ENCODE measurements at places on chromosomes 6 and 20. TPM values are rescaled to one million over a fixed set of nuclear protein-coding genes. Genes with fewer than 3 reads are reported as not detected.

- no peak for DNase-seq
Observed at GRCh38 chr6:138297761-138298298, 79.5 kb upstream of the PBOV1 start.

GRCh38 chr20:42218621-42219374, 600.6 kb upstream of the CHD6 start:
- no peak for DNase-seq

TRIM39 gene
- total RNA-seq: 10.0 TPM

DNA sequence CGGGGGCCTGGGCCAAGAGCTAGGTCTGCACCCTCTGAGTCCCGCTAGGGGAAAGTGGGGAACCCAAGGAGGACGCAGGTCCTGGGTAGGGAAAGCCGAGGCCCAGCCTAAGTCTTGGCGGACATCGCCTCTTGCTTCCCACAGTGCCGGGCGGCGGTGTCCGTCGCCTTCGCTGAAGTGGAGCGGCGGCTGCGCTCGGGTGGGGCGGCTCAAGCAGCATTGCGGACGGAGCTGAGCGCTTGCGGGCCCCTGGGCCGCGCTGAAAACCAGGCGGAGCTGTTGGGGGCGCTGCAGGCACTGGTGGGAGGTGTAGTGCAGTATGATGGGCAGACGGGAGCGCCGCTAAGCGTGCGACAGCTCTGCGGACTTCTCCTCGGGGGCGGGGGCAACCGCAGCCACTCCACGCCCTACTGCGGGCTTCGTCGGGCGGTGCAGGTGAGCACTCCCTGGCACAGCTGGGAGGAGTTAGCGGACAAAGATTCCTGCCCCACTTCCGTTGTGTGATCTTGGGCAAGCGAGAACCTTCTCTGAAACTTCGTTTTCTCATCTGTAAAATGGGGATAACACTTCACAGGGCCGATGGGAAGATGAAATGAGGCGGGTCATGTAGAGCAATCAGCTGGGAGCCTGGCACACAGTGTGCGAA, 4.2 kb downstream of the PRSS16 start:
- peak; percentile 47 for DNase-seq

DNA sequence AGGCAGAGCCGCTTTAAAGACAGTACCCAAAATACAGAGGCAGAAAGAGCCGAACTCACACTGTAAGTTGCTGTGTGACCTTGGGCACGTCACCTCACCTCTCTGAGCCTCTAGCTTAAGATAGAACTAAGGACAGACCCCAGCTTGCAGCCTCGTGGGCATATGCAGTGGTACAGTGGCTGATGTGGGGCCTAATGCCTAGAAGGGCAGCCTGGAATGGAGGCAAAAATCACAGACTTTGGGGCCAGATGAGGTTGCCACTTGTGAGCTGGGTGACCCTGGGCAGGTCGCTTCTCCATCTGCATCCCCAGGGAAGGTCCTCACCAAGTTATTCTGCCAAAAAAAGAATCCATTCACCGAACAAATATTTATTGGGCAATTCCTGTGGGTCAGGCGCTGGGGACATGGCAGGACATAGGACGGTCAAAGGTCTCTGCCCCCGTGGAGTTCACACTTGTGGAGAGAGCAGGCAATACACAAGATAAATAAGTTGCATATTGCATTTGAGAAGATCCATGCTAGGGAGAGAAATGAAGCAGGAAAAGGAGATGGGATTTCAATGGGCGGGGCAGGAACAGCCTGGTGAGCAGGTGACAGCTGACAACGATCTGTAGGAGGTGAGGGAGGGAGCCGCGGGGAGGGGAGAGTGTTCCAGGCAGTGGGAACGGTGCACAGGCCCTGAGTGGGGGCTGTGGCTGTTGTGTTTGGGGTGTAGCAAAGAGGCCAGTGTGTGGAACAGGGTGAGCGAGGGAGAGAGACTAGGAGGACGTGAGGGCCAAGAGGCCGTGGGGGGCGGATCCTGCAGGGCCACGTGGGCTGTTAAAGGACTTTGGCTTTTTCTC, 115.2 kb downstream of the CEBPB start:
- no peak for DNase-seq

PPP1R3G gene
- total RNA-seq: 1.2 TPM

GRCh38 chr20:61855286-61855685, 210.4 kb downstream of the TAF4 start:
- no peak for DNase-seq

- DNase-seq: no peak
Observed at GRCh38 chr20:46083101-46083500, 6.7 kb downstream of the NCOA5 start.

DNA sequence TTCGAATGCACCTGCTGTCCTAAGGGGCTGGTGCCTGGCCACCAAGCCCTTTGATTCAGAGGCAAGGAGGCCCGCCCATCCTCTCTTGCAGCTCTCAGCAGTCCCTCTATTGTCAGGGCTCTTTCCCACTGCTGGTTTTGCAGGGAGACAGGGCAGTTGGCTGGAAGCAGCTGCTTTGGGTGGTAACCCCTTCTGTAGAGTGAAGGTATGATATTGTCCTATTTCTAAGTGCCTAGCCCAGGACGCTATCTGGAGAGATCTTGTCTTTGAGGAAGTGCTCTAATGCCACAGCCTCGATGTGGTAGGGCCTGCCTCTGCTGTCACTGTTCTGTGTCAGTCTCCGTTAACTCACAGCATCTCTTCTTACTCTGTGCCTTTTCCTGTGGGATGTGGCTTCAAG, 5.6 kb downstream of the PLCG1 start:
- DNase-seq: no peak

GRCh38 chr20:11582060-11582459, 335.6 kb upstream of the BTBD3 start:
- DNase-seq: no peak

GRCh38 chr20:4953881-4954280, 47.4 kb downstream of the SLC23A2 start:
- no peak for DNase-seq

MCCD1 gene
- total RNA-seq: not detected

GRCh38 chr6:93584300-93584699, 164.9 kb upstream of the EPHA7 start:
- no peak for DNase-seq

All from occipital lobe (tissue), 3 donors.